ENCODE measurements at places on chromosomes 1 and 21.

GRCh38 chr1:53070621-53071020, 8.6 kb downstream of the PODN start:
- no peak for DNase-seq

DNA sequence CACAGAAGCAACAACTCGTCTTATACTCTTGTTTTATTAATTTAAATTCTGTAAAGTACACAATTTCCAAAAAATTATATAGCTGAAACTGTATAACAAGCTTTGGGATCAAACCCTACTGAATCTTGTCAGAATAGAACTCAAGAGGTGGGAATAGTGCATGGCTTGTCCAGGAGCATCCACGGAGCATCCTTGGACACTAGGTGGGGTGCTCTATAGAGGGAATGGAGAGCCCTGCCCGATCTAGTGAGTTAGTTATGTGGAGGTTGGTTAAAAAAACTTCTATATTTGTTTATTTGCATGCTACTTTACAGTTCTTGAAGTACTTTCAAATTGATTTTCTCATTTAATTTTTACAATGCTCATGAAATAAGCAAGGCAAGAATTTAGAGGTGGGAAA, 28.3 kb downstream of the ROR1 start:
- no peak for DNase-seq

DNA sequence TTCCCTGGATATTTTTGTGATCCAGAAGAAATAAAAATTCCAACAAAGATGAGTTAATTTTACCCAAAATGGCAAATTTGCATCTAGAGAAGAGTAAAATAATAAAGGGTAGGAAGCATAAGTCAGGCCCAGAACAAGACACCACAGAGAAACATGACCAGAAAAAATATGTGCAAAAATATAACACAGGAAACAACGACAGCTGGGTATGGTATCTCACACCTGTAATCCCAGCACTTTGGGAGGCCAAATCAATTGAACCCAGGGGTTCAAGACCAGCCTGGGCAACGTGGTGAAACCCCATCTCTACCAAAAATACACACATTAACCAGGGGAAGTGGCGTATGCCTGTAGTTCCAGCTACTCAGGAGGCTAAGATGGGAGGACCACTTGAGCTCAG, 39.7 kb upstream of the SDC3 start:
- DNase-seq: no peak

DNA sequence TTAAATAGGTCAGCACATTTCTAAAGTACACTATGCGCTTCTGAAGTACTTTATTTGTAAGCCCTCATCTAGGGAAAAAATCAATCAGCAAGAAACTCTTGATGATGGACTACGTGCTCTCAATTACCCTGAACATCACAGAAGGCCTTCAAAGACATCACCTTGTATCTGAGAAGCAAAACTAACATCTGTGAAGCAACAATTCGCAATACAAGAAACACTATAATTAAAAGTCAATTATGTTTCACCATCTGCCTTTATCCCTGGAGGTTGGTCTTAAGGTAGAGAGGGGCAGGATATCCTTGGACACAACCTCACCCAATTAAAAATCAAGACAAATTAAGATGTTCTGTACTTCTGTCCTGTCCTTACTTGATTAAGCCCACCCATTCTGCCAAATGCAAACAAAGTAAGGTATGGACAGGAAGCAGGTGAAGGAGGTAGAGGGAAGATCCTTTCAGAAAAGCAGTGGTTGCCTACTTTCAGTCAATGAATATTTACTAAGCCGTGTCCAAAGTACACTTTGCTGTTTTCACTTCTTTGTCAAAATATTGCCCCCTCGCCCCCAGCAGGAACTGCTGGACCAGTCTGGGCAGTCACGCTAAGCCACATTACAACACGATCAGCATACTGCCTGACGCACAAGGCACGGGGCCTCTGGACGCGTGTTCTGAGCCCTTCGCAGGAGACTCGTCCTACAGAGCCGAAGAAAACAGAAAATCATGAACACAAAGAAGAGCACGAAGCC, 887 bp downstream of the SLC19A2 start:
- DNase-seq: peak; percentile 50

- DNase-seq: no peak
These were observed 18.6 kb downstream of the TPTE start for GRCh38 chr21:10539956-10540355.

- peak; percentile 42 for DNase-seq
These were observed 17.0 kb downstream of the DHRS3 start for GRCh38 chr1:12600880-12601633.

GRCh38 chr1:66175581-66175980, 358.4 kb upstream of the SGIP1 start:
- DNase-seq: no peak

DNA sequence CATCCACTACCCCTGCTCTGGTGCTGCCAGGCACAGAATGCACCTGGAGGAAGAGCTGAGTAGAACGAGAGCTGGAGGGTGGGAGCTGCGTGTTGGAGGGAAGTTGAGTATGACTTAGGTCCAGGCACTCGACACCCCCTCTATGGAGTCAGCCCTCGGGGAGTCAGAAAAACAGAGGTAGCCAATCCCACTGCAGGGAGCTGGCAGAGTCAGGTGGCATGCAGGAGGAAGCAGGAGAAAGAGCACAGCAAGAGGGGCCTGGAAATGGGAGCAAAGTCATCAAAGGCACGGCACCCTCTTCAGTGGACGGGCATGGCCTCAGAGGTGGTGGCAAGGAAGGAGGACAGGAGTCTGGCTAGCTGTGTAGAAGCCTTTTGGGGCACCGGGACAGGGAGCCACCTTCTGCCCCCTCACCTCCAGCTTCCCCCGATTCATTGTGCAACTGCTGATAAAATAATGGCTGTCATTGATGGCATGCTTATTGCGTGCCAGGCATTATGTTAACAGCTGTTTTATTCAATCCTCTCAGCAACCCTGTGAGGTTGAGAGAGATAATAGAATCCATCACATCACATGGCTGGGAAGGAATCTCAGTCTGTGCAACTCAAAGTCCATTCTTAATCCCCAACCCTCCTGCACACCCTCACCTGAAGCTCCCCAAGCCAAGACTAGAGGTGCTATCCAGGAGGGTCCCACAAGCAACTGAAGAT, 42.0 kb downstream of the C1orf198 start:
- DNase-seq: no peak

DNA sequence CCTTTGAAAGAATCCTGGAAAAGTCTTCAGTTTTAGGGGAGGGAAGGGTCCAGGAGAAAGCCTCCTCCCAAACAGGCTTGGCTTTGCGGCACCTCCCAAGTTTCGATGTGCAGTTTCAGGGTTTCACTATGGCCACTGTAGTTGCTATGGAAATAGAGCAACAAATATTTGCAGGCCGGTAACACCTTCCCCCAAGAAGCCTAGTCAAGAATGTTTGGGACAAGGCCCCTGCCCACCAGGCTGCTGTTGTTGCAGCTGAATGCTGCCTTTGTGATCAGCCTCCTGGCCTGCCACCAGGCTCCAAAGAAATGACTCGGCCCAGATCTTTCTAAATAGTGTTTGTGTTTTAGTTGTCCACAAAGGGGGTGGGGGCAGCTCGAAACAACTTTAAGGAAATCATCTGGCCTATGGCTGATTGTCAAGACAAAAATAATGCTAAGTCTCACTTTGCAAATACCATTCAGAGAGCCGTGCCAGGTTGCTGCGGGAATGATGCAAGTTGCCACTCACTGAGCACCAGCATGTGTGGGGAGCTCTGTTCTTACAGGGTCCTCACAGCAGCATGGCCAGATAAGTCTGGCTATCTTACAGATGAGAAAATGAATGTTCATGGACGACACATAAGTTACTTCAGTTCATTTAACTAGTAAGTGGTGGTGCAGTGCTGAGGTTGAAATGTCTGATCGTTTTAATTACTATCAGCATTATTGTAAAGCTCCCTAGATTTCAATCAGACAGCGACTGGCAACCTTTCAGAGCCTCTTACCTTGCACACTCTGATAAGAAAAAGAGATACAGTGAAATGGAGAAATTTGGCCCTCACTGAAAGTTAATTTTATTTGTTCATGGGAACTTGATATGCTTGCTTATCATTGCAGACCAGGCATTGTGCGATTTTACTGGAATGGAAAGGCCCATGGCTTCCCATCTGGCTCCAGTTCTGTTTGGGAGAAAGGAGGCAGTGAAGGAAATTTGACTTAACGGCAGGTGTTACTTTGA, 91.2 kb upstream of the JUN start:
- DNase-seq: no peak

GRCh38 chr1:223872308-223872901, 26.7 kb upstream of the TP53BP2 start:
- DNase-seq: no peak

- DNase-seq: no peak
These were observed 54.9 kb downstream of the ENAH start for GRCh38 chr1:225597926-225598575.

GRCh38 chr1:84889437-84889836, 3.6 kb downstream of the LPAR3 start:
- DNase-seq: no peak

- no peak for DNase-seq
These were observed 2.4 kb downstream of the CCN1 start for GRCh38 chr1:85582687-85583591.

GRCh38 chr1:39489567-39490239, 1.7 kb upstream of the BMP8A start:
- no peak for DNase-seq

DNA sequence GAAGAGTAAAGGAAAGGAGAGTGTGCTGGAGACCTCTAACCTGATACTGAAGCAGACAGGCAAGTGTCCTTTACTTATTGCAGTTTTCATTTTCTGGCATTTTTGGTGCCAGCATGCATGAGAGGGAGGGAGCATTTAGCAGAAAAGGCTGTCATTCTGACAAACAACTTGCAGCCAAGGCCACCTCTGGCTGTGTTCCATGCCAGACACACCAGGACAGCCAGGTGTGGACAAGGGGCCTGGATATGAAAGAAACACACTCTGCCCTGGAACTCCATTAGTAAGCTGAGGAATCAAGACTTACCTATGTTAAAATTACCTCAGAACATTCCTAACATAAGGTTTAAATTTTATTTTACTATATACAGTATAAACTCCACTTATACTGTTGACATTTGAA, 365.4 kb upstream of the CAMK1G start:
- DNase-seq: no peak

- DNase-seq: no peak
These were observed 589.9 kb downstream of the ADGRL2 start for GRCh38 chr1:82390627-82391026.

GRCh38 chr1:8411803-8412182, 93.9 kb downstream of the SLC45A1 start:
- DNase-seq: no peak

DNA sequence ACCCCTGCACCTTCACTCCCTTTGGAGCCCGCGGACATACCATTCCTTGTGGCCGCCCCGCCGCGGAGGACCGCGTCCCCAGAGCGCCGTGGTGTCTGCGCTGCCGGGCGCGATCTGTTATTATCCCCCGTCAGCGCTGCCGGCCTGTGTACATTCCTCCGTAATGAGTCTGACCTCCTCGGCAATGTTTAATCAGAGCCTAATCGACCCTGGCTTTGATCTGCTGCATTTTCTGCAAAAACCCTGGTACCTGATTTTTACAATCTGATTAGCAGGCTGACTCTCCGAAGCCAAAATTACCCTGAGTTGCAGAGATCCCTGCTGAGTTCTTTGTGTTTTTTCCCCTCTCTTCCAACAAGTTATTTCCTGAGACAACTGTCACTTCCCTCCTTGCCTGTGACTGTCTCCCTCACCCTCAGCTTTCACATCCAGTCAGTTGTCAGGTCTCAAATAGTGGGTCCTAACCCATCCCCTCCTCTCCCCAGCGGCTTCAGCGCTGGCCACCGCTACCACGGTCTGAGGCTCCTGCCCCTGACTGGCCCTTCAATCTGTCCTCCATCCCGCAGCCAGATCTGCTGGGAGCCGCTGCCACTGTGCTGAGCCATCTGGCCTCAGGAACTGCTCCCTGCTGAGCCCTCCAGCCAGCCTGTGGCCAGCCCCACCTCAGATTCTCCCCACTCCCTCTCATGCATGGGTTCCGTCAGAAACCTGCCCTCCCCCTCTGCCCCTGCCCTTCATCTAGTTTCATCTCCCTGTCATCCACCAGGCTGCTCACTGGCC, 53.5 kb downstream of the GLIS1 start:
- no peak for DNase-seq

DNA sequence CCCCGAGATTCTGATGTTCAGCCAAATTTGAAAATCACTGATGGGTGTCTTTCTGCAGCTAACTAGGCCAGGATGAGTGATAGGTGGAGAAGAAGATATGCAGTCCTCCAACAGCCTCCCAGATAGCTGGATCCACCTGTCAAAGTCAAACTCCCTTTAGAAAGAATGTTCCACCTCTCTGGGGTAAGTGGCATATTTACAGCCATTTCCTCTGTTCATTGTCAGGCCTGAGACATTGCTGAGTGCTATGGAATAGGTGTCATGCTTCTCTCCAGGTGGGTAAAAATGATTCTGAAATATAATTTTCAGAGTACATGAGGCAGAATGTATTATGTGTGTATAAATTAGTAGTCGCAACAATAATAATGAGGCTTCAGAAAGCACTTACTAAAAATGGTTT, 316.8 kb downstream of the TTLL7 start:
- no peak for DNase-seq

DNA sequence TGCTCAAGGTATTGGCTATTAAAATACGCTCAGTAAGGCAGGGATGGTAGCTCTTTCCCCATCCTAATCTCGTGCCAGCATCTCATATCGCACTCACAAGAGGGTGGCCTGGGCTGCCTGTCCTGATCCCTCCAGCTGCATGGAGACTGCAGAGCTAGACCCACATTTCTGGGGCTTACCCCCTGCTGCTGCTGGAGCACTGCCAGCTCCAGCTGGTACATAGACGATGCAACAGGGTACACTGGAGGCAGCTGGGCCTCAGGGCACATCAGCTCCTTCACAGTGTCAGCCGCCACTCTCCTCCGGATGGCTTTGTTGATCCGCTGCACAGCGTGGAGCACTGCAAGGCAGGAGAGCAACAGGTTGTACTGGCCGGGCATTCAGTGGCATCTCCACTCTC, 16.0 kb downstream of the IQGAP3 start:
- DNase-seq: no peak

GRCh38 chr1:41622402-41622801, 137.9 kb upstream of the EDN2 start:
- no peak for DNase-seq

DNA sequence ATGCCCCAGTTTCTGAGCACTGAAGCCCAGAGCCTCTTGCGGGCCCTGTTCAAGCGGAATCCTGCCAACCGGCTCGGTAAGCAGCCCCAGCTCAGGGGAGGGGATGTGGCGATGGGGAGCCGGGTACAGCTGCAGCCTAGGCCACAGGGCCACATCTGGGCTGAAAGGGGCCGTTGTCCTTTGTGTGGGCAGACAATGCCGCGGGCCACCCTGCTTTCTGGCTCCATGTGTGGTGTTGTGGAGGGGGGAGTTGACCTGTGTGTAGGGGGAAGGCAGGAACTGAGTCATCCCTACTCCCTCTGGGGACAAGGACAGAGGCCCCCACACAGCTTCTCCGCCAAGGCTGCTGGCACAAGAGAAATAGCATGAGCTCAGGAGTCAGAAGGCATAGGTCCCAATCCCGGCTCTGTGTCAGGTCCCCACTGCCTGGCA, 26.0 kb downstream of the RPS6KA1 start:
- DNase-seq: no peak

- DNase-seq: no peak
These were observed 18.3 kb upstream of the HDAC1 start for GRCh38 chr1:32273391-32274208.

All from hematopoietic multipotent progenitor cell treated with erythropoietin and hydrocortisone succinate and interleukin-3 and kit ligand, for 8 days (in vitro differentiated cells).